ENCODE measurements at places on chromosomes 3 and 15. TPM values are rescaled to one million over a fixed set of nuclear protein-coding genes. Genes with fewer than 3 reads are reported as not detected.

The TYRO3 gene
- total RNA-seq = 0.22 TPM

The SLC28A1 gene
- total RNA-seq = not detected

The SERPINI2 gene
- not detected for total RNA-seq

The TSEN2 gene
- 11.1 TPM for total RNA-seq

The VEPH1 gene
- not detected for total RNA-seq

GRCh38 chr3:50174947-50175524 is 16.4 kb upstream of the GNAT1 start:
- H3K4me3 ChIP-seq = no peak overlapping the region
- no peaks in the 10 kb centered on the region for H3K36me3 ChIP-seq
- DNase-seq = no peak
- H3K4me1 ChIP-seq = peaks cover 5% of the 10 kb centered on the region
- no peak overlapping the region for H3K27ac ChIP-seq
- H3K27me3 ChIP-seq = peaks cover 6% of the 10 kb centered on the region

The NEO1 gene
- 6.3 TPM for total RNA-seq

The SLC51A gene
- not detected for total RNA-seq

The ADAMTS9 gene
- not detected for total RNA-seq

The CAMKV gene
- total RNA-seq = not detected

Measured in activated naive CD8-positive, alpha-beta T cell treated with anti-CD3 and anti-CD28 coated beads, Interleukin-2, amount 10 ng/mL, durations not matched to agents 7 days and 5 days (primary cell).